Stomach (tissue), 19 donors: ENCODE measurements at places on chromosomes 6 and 20.

DNA sequence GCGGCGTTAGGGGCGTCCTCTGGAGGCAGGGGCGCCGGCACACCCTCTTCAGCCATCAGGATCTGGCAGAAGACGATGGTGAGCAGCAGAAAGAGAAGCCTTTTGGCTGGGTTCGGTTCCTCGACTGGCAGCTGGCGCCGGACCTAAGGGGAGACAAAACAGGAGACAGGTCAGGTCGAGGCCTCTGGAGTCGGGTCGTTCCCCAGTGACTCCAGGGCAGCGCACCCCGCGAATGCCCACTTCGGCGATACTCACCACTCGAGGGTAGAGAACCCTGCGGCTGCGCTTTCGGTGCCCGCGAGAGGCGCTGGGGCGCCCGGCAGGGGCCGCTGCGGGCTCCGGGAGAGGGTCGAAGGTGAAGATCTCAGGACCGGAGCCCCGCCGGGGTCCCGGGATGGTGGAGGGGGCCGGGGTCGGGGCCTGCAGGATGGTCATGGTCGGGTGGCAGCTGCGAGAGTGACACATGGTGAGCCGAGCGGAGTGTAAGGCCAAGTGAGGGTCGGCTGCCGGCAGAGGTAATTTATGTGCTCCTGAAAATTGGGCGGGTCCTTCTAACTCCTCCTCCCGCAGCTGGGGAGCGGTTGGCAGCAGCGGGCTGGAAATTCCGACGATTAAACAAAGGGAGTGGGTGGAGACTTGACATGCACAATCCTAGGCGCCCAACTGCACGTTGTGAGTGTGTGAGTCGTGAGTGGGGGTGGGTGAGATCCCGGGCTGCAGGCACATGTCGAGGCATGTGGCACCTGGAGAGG, at the start of gene IER3:
TSS of gene IER3 (minus strand) at position 494 of the 752 bp plus-strand sequence. CDS start at position 465, 29 bp downstream.
- DNase-seq, result peak; percentile 92

- no peak for DNase-seq
Observed at GRCh38 chr6:16174416-16175078, 45.7 kb downstream of the MYLIP start.

- no peak for DNase-seq
Observed at GRCh38 chr20:38674765-38675133, 49.5 kb upstream of the SLC32A1 start.

- DNase-seq, result no peak
Observed at GRCh38 chr6:161396539-161396938, 122.7 kb upstream of the AGPAT4 start.

DNA sequence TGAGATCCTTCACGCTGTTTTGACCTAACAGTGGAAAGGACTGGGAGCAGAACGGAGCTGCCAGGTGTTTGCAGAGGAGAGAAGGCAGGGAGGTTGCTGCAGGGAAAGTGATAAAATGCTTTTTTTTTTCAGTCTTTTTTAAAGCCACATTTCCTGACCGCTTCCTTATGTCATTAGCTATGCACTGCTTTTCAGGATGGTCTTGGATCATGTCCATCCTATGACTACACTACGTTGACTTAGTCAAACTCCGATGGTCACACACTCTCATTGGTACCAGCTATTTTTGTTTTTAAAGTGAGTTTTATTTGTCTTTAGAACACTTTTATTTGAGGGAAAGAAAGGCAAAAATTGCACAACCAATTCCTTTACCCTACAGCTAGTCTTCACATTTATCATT, 89.2 kb upstream of the EXOC2 start:
- DNase-seq, result no peak

DNA sequence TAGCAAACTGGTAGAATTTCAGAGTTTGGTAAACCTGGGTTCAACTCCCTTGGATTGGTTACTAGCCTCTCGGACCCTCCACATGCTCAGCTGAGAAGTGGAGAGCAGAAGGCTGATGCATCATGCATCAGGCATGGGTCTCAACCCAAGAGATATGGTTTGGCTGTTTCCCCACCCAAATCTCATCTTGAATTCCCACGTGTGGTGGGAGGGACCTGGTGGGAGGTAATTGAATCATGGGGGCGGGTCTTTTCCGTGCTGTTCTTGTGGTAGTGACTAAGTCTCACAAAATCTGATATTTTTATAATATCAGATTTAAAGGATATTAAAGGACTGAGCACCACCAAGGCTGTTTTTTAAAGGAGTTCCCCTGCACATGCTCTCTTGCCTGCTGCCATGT, 75.1 kb downstream of the PPP1R3G start:
- no peak for DNase-seq

DNA sequence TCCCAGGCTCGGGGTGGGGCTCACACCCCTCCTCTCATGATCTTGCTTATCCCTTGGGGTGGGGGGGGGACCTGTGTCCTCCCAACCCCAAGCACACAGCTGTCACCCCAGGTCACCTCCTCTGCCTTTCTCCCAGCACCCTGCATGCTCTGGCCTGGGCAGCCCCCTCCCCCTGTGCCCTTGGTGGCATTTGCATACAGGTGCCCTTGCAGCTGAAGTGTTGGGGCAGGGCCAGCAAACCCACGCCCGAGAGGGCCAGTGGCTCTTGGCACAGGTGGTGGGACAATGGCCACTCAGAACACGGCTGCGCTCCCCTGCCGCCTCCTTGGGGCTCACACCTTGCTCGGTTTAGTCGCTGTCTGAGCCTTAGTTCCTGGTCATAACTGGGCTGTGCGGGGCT, 11.3 kb upstream of the MYT1 start:
- no peak for DNase-seq

GRCh38 chr6:3409699-3410384, 47.0 kb downstream of the SLC22A23 start:
- peak; percentile 81 for DNase-seq

DNA sequence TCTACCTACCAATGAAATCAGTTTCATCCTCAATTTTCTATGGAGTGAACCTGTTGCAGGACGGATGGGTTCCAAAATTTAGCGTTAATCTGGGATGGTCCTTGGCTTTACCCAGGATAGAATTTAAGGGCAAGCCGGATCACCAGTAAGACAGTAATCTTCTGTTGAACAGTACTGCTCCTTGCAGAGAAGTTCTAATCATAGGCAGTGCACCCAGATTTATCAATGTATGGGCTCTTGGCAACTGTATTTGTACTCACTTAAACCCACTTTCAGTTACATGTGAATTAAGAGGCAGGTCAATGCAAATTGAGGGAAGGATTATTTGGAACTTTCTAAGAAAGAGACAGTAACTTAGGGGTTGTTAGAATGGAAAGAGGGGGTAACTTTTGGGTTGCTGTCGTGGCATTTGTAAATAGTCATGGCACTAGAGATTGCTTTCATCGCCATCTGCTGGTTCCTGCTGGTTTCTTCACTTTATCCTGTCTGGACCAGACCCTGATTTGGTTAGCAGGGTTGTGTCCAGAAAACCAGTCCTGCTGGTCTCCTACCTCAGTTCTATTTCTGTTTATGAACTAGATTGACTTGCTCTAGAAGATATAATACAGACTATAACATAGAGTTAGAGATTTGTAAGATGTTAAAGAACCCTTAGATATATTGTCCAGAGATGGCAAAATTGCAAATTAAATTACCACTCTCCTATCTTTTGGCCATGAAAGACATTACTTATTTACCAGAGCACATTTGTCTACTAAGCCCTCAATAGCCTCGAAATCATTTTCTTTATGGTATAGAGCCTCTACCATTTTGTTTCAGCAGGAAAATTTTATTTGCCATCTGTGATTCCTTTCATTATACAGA, 646.3 kb downstream of the UTRN start:
- DNase-seq, result peak; percentile 35

DNA sequence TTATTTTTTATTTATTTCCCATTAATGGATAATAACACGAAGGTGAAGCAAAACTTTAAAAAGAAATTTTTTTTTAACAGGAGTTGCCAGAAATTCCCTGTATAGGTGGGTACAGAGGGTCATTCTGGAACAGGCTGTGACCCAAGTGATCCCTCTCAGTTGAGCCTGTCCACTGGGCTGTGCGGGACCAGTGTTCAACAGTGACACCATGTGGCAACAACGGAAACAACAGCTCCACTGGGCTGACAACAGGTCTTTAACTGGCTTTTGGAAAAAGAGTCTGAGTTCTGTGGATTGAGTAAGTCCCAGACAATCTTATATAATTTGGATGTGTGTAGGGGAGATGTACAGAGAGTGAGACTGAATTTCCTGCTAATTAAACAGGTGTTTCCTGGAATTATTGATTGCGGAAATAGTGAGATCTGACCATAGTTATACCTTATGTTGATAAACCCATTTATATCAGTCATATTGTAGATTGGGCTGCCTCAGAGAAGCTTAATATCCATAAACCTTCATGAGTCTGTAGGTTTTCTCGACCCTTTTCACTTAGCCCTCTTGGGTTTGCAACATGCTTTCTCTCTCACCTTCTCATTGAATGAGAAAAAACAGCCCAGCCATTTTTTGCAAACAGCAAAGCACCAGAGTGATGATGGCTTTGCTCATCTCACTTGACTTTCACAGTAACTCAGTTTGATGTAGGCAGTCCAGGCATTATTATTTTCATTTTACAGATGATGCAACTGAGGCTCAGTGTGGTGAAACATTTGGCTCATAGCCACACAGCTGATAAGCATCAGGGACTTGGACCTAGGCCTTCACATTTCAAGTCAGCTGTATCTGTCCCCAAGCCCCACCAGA, 17.5 kb downstream of the KIAA1755 start:
- DNase-seq, result no peak

DNA sequence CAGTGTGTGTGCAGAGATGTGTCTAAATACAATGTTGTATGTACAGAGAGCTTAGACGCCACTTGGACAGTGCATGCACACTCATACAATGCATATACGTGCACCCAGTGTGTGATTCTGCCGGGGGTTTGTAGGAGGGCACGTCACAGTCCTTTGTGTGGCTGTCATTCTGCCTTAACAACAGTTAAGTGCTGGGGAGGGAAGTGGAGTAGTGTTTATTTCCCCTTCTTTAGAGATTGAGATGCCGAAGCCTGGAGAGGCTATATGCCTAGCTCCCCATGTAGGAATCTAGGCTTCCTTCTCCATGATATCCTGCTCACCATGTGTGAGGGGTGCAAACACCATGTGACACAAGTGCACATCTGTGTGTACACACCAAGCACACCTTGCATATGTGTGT, 38.2 kb downstream of the MDFI start:
- no peak for DNase-seq

DNA sequence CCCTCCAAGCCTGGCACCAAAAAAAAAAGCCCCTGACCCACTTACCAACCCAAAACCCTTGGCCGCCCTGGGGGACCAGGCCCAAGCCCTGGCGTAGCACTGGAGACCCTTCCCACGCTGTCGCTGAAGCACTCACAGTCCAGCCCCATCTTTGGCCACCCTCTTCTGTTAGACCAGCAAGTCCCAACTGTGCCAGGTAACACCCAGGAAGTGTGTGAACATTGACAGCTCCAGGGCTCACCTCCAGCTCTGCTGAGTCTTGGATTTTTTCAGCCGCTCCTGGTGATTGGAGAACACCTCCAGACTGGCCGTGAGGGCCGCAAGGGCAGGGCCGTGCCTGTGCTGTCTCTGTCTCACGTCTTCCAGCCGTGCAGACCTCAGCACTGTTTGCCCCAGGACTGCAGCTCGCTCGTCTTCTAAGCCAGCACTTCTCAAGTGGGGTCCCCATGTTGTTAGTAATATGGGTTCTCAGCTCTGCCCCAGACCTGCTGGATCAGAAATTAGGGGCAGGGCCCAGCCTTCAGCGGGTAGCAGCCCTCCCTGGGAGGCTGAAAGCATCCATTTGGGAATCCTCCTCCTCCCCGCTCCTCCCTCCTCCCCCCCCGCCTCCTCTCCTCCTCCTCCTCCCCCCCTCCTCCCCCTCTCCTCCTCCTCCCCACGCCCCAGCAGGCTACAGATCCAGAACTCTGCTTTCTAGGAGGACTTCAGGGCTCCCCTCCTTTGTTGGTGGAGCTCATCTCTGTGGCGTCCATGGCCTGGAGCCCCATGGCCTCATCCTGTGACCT, 18.1 kb downstream of the NPEPL1 start:
- no peak for DNase-seq

DNA sequence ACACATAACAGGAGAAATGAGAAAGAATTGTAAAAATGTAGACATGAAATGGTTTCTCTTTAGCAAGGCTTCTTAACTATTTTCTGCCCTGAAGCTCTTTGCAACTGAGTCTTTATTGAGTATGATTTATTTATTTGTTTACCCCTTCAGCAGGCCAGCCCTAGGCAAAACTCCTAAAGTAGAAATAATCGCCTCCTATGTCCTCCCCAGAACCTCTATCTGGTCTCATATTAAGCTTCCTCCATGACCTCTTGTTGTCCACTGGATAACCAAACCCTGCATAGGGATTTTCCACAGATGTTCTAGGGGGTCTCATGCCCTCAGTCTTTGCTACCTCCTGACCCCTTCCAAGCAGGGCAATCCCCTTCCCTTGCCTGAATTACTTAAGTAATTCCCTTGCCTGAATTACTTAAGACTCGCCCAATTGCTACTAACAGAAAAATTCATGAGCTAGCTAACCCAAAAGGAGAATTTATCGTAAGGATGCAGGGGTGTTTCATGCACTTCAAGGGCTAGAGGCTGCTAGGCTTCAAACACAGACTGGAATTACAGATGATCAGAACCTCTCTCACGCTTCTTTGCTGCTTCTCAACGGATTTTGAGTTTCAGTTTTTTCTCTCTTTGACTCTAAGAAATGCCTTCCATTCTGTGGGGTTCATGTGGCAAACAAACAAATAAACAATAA, 425.9 kb upstream of the RNF217 start:
- DNase-seq, result no peak

DNA sequence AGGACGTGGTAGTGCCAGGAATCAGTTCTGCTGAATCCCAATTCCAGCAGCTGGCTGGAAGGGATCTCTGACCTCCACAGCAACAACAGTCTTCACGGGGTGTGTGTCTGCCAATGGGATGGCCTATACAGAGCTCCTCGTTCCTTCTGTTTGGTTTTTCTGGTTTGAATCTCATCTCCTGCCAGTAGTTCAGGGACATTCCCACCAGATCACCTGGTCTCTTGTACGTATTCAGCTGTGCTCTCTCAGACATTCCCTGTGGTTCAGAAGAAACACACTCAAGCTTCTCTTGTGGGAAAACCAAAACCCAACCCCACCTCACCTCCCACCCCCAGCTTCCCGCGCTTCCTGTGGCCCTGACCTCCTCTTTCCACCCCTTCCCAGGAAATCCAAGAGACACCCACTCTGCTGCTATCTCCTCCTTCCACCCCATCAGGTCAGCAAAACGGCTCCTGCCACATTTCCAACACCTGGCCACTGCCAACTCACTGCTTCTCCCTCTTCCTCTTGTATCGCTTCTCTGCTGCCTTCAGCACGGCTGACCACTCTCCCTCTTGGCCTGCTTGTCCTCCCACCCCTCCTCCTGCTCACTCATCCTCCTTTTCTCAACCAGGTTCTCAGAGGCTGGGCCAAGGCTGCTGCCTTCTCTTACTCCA, 63.3 kb upstream of the PTGIS start:
- no peak for DNase-seq

- DNase-seq, result no peak
Observed at GRCh38 chr6:128303870-128304269, 216.5 kb downstream of the PTPRK start.

GRCh38 chr6:21079468-21080048, 514.0 kb upstream of the SOX4 start:
- DNase-seq, result no peak

- DNase-seq, result peak; percentile 69
Observed at GRCh38 chr20:62925420-62926228, 681 bp downstream of the DIDO1 start.

- DNase-seq, result no peak
Observed at GRCh38 chr6:34355889-34356288, 36.6 kb downstream of the NUDT3 start.
